ENCODE measurements at places on chromosomes 2 and 18.

- DNase-seq, result no peak
Measured at GRCh38 chr2:120955427-120955826, 219.8 kb downstream of the GLI2 start.

DNA sequence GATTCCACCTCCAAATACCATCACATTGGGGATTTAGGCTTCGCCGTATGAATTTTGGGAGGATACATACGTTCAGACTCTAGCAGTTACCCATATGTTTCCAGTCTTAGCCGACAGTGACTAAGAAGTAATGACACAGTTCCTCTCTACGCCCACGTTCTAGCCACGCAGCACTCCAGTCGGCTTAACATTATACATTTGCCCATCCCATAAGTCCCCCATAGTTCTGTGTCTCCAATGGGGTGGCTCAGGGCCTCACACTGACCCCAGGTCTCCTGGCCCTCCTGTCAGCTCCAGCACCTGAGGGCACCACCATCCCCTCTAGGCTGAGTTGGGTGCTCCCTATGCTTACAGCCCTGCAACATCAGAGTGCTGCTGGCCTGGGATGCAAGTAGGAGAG lies 18.4 kb upstream of the CNDP2 start:
- no peak for DNase-seq

- DNase-seq, result no peak
Measured at GRCh38 chr2:143717536-143718168, 588.4 kb downstream of the ARHGAP15 start.

- no peak for DNase-seq
Measured at GRCh38 chr2:184520441-184520840, 77.9 kb upstream of the ZNF804A start.

DNA sequence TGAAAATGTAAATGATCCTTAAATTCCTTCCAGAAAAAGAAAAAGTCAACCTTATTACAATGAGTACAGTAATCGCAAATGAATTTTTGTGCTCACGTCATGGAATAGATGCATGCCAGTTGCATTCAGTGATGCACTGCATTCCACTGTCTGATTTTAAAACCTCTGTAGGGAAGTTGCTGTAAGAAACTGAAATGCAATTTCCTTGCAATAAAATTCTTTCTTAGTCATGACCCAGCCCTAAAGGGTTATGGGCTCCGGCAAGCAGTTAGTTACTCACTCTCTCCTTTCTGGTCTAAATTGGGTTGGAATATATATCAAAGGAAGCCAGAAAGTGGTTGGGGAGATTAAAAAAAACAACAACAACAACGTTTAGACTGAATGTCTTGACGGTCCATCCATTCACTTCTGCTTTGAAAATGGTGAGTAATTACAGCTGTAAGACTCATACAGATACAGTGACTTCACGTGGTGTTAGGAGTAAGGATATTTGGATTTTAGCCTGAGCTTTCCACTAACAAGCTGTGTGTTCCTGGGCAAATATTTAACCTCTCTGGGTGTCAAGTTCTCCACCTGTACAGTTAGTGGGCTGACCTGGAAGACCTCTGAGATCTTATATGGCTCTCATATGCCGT lies 8.6 kb upstream of the RND3 start:
- no peak for DNase-seq

- DNase-seq, result no peak
Measured at GRCh38 chr18:39149211-39149806, 1583.7 kb upstream of the CELF4 start.

DNA sequence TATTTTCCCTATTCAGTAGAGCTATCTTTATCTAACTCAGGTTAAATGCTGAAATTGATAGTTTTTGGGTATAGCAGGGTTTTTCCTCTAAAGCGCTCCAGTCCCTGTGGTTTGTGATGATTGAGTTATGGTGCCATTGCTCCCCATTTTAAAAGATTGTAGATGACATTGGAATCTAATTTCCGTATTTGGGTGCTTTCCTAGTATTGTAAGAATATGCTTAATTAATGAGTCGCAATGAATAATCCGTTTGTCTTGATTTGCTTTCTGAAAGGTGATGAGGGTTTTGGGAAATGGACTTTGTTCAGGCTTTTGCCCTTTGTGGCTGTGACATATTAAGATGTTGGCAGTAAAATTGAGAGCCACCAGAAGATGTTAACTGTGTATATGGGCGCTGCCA lies 3.9 kb downstream of the RPS7 start:
- no peak for DNase-seq

DNA sequence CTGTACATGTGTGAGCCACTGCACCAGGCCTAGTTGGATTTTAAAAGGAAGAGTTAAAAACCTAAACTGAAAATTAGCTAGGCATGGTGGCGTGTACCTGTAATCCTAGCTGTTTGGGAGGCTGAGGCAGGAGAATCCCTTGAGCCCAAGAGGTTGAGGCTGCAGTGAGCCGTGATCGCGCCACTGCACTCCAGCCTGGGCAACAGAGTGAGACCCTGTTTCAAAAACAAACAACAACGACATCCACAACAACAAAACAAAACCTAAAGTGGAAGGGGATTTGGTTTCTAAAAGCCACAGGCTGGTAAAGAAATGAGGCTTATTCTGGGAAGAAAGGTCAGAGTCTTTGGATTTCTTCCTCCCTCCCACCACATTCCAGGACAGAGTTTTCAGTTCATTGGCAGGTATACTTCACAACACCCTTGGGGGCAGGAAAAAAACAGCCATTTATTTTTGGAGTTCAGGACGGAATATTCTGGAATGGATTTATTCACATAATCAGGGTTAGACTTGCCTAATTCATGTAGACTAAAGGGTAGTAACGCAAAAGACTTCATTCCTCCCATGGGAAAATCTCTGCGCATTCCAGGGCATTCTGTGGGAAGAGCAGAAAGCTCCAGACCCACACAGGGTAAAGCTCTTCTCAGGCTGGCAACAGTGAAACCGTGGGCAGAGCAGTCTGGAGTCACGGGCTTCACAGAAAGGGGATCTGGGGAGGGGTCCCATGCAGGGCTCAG lies 34.9 kb downstream of the TEX44 start:
- DNase-seq, result no peak

DNA sequence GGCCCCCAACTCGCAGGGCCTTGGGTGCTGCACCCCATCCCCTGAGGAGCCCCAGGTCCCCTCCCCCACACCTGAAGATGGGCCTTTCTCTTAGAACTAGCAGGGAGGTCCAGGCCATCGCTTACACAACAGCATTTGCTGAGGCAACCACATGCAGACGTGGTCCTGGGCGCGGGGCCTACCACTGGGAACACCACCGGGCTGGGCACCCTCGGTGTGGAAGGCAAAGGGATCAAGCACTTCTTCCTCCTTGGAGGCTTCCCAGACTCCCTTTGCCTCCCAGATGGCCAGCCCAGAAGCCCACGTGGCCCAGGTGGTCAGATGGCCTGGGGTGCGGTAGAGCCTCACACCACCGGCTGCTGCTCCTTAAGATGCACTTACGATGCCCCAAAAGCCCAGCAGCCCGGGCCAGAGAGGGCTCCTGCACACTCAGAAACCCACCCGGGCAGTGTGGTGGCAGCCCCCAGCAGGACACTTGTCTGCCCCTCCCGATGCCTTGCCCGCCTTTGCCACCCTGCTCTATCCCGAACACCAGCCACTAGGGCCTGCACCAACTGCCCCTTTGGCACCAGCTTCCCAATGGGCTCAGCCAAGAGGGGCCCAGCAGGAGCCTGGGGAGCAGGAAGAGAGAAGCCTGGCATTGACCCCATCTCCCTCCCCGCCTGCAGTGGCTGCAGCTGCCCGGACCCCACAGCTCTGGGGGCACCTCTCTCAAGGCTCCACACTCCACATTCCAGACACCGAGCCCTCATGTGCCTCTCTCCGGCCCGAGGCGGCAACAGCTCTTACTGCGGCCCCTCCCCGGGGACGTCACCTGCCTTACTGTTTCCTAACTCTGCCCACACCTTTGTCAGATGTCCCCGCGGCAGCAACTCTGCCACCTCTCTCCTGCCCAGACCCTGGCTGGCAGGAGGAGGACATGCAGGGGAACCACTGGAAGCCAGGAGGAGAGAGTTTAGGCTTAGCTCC lies 13.9 kb upstream of the MLPH start:
- DNase-seq, result no peak

DNA sequence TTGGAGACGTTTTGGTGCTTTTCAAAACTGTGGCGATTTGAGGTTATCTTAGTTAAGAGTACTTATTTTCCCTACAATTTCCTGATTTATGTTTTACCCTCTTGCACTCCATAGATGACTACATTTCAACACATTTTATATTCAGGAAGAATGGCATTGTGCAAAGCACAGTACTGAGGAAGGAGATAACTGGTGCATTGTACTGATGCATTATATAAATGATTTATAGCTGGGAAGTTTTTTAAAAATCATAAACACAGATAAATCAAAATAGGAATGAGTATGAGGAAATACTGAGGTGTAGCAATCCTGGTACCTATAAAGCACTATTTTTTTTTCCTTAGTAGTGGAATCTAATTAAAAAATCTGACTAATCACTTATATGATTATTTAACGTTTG lies 5.6 kb downstream of the REL start:
- DNase-seq, result no peak

- DNase-seq, result no peak
Measured at GRCh38 chr2:220015576-220015975, 388.1 kb downstream of the SLC4A3 start.

GRCh38 chr2:213932-214693 lies 49.7 kb downstream of the SH3YL1 start:
- no peak for DNase-seq

- no peak for DNase-seq
Measured at GRCh38 chr2:62145478-62146100, 50.3 kb upstream of the B3GNT2 start.

DNA sequence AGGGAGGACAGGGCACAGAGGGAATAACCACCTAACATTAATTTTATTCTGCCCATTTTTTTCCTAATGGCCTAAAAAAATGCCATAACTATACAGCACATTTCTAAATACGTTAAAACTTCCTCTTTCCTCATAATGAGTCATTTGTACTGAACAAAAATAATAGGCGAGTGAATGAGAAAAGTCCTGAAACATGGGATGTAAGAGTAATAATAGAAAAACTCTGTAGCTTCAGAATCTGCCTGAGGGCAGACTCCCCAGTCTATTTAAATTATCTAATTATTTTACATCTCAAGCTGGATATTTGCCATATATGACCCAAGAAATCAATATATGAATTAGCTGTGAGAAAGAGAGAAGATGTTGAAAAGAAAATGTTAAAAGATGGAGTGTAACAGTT lies 285.1 kb downstream of the TMX3 start:
- no peak for DNase-seq

- DNase-seq, result no peak
Measured at GRCh38 chr2:73451263-73451972, 65.8 kb downstream of the ALMS1 start.

GRCh38 chr2:24830786-24831185 lies 37.6 kb downstream of the CENPO start:
- DNase-seq, result no peak

GRCh38 chr2:102107741-102108070 lies 34.8 kb upstream of the IL1R1 start:
- no peak for DNase-seq

GRCh38 chr18:79733135-79733701 lies 53.6 kb downstream of the CTDP1 start:
- no peak for DNase-seq

DNA sequence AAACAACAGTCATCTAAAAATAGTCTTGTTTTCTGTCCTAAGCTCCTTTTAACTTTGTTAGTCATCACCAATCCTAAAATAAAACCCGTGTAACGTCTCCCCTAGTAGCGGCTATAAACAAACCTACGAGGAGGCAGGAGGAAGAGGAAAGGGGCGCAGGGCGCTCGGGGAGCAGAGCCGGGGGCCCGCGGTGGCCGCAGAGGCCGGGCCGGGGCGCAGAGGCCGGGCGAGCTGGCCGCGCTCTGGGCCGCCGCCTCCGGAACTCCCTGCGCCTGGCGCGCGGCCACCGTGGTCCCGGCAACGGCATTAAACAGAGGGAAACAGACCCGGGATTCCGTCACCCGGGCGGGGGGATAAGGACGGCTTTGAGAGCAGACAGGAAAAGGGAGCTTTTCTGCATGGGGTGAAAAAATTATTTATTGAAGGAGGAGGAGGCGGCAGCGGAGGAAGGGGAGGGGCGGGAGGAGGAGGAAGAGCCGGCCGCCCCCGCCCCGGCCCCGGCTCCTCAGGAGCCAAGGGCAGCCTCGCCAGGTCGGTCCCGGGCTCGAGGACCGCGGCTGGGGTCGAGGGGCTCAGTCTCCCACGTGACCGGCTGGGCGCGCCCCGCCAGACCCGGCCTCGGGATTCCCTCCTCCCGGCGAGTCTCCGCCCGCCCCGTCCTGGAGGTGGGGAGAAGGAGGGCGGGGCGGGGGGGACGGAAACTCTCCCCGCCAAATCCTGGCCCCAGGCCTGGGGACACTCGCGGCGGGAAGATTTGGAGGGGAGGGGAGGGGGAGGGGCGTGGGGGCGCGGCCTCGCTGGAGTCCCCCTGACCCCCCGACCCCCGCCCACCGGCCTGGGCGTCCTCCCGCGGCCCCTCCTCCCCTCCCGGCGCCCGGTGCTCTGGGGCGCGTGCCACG lies 1.8 kb upstream of the NFATC1 start:
- DNase-seq, result no peak

GRCh38 chr2:200270732-200271131 lies 35.8 kb upstream of the SPATS2L start:
- no peak for DNase-seq

DNA sequence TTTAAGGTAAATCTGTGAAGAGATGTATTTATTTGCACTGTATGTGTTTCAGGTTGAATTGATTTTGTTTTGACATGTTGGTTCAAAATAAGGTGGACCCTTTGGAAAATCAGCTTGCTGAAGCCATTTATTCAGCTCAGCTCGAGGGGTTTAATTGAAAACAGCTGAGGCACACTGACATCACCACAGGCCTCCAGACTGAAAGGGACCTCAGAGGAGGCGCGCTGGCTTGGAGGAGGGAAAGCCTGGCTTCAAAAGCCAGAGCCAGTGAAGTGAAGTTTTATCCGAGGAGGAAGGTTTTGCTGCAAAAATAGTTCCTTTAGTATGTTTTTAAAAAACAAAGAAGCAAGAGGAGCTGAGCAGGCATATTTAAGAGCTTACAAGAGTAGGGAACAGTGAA lies 26.9 kb upstream of the DNMT3A start:
- DNase-seq, result no peak

DNA sequence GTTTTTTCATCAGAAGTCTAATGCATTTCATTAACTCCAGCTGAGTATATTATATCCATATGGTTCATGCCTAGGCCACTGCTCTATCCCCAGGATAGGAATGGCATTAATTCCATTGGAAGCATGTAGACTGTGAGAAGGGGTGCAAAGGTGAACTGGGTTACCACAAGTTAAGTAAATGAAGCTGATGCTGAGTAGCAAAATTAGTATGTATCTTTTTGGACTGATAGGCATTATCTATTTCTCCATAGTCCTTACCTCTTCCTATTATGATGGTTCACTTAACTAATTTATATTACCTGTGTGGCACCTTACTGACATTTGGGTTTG lies 24.9 kb downstream of the UBE2E3 start:
- DNase-seq, result no peak
